ENCODE measurements at places on chromosomes 11 and 22. TPM values are rescaled to one million over a fixed set of nuclear protein-coding genes. Genes with fewer than 3 reads are reported as not detected.
A peak's percentile ranks its signal among the peaks of the same experiment; 100 is the strongest.

- H3K36me3 ChIP-seq, result peaks cover 35% of the 10 kb centered on the region
- no peak overlapping the region for H3K27ac ChIP-seq
- no peaks in the 10 kb centered on the region for H3K27me3 ChIP-seq
- 0 out of 2 replicates have a peak, but pooled peaks cover 7% of the 10 kb centered on the region for H3K4me1 ChIP-seq
Observed at GRCh38 chr11:134250246-134250645, 2.9 kb downstream of the THYN1 start.

GRCh38 chr11:131724436-131724975 is 354.1 kb downstream of the NTM start:
- H3K27ac ChIP-seq, result no peak overlapping the region
- no peak for DNase-seq
- no peaks in the 10 kb centered on the region for H3K27me3 ChIP-seq
- no peaks in the 10 kb centered on the region for H3K4me1 ChIP-seq
- H3K4me3 ChIP-seq, result no peak overlapping the region
- no peaks in the 10 kb centered on the region for H3K36me3 ChIP-seq

RPS13 gene
- 1,336 TPM for total RNA-seq

- H3K36me3 ChIP-seq, result peaks cover 26% of the 10 kb centered on the region
- H3K4me3 ChIP-seq, result no peak overlapping the region
- no peaks in the 10 kb centered on the region for H3K4me1 ChIP-seq
- H3K27me3 ChIP-seq, result no peaks in the 10 kb centered on the region
Observed at GRCh38 chr22:20586403-20586745, 79.0 kb downstream of the MED15 start.

DNA sequence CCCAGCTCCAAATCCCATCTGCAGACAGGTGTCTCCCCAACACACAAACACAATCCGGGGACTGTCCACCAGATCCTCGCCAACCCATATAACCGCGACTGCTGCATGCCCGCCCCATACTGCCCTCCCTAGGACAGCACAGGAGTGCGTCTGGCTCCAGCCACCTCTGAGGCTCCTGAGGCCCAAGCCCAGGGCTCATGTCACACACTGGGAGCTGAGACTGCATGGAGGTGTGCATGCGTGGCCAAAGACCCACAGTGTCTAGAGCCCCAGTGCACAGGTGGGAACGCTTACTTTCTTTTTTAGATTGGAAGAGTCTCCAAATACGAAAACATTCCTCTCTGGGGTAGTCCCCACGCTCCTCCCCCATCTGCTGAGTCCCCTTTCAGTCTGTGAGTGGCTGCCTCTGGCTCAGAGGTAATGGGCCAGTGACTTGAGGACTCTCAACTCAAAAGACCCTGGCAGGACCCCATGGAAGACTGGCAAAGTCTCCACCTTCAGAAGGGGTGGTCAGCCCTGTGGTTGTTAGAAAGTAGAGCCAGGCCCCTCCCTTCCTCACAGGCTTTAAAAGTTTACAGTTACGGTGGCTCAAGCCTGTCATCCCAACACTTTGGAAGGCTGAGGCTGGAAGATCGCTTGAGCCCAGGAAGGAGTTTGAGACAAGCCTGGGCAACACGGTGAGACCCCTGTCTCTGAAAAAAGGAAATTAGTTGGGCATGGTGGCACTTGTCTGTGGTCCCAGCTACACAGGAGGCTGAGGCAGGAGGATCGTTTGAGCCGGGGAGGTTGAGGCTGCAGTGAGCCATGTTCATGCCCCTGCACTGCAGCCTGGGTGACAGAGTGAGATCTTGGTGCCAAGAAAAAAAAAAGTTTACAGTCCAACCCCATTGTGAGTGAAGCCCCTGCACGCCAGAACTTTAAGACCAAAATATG is 2.3 kb downstream of the CBX7 start:
- H3K36me3 ChIP-seq, result no peaks in the 10 kb centered on the region
- no peak overlapping the region for H3K27ac ChIP-seq
- DNase-seq, result no peak
- peaks cover 27% of the 10 kb centered on the region for H3K4me1 ChIP-seq

FERMT3 gene
- 1.4 TPM for total RNA-seq

HORMAD2 gene
- total RNA-seq, result not detected

KCNK4 gene
- total RNA-seq, result not detected

DNA sequence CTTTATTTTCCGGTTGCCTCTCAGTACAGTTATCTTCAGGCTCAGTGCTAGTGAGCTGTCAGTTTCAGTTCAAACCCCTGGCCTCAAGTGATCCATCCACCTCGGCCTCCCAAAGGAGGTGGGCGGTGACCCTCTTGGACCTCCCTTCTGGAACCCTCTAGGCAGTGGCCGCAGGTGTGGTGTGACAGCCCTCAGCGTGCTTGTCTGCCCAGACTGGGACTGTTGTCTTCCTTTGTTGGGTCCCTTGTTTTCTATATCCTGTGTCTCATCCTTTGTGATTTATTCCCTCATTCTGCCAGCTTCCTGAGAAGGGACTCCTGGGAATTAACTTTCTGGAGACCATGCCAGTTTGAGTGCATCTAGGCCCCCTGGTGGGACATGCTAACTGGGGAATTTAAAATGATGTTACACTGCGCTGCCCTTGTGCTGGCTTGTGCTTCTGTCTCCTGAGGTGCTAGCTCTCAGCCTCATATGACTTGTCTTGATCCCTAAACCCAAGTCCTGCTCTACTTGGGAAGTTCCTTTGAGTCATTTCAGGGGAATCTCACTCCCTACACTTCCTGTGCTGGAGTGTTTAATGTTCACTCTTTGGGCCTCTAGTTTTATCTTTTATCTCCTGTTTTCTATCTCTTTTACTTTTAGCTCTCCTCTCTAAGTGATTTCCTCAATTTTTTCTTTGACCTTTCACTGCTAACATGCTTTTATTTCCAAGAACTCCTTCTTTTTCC is 19.4 kb downstream of the MED15 start:
- peaks cover 9% of the 10 kb centered on the region for H3K4me1 ChIP-seq
- no peak for DNase-seq
- H3K4me3 ChIP-seq, result no peak overlapping the region

GRCh38 chr11:27672836-27673464 is 27.3 kb downstream of the BDNF start:
- H3K27me3 ChIP-seq, result no peaks in the 10 kb centered on the region
- H3K4me3 ChIP-seq, result no peak overlapping the region
- 0 out of 2 replicates have a peak, but pooled peaks cover 4% of the 10 kb centered on the region for H3K4me1 ChIP-seq

KRTAP5-2 gene
- not detected for total RNA-seq

DNA sequence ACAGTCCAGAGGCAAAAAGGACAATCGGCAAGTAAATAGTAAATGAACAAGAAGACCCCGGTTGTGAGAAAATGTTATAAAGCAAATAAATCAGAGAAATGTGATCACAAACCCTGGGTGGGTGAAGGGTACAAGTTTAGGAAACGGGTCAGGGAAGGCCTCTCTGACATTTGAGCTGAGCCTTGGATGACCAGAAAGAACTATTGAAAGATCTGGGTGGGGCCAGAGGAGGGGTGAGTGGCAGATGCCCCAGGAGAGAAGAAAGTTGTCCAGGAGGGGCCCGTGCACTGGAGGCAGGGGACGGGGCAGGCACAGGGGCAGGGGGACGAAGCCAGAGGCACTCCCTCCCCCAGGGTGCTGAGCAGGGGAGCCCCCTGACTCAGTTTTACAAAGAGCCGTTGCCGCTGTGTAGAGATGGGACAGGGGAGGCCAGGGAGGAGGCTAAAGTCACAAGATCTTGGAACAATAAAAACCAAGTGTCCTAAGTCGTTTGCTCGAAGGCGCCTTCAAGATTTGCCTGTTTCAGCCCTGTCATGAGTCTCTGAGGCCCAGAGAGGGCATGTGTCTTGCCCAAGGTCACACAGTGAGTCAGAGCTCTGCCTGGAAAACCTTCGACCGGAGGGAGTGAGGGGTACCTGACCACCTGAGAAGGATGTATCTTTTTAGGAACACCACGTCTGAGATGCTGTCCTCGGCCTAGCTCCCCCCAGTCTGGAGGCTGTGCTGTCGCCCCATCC is 10.8 kb upstream of the PDGFB start:
- peaks cover 10% of the 10 kb centered on the region for H3K27me3 ChIP-seq
- H3K36me3 ChIP-seq, result no peaks in the 10 kb centered on the region
- no peak overlapping the region for H3K4me3 ChIP-seq
- DNase-seq, result no peak
- no peak overlapping the region for H3K27ac ChIP-seq

SPI1 gene
- total RNA-seq, result not detected

DNA sequence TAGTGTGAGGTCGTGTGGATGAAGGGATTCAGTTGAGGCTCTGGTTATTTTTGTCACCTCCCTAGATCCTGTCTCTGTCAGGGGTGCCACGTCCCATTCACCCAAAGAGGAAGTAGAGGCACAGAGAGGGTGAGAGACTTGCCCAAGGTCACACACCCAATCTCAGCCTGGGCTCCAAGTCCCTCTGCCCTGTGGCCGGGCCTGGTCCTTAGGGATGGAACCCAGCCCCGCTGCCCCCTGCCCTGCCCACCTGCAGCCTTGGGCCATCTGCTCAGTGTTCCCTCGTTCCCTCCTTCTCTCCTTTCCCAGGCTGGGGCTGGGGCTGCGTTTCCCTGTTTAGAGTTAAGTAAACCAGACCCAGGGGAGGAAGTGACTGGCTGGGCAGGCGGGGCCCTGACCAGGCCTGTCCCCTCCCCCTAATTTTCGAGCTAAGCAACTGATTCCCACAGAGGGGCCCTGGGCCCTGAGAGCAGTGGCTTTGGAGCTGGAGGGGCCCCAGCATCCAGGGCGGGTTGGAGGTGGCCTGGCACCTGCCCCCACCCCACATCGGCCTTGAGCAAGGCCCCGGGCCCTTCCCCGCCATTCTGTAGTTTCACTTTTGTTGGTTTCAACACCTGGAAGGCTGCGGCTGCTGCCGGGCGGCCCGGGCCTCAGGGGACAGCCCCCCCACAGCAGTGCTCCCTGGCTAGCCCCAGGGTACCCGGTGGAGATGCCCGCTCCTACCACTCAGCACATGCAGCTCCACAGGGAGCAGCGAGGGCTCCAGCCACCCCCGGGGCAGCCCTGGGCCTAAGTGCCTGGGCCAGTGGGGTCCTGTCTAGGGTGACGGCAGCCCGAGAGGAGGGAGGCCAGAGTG is 1.5 kb downstream of the TCIRG1 start:
- no peaks in the 10 kb centered on the region for H3K36me3 ChIP-seq
- peak overlapping the region; percentile 24 for H3K27ac ChIP-seq
- H3K4me1 ChIP-seq, result peaks cover 27% of the 10 kb centered on the region
- DNase-seq, result peak; percentile 61

DNA sequence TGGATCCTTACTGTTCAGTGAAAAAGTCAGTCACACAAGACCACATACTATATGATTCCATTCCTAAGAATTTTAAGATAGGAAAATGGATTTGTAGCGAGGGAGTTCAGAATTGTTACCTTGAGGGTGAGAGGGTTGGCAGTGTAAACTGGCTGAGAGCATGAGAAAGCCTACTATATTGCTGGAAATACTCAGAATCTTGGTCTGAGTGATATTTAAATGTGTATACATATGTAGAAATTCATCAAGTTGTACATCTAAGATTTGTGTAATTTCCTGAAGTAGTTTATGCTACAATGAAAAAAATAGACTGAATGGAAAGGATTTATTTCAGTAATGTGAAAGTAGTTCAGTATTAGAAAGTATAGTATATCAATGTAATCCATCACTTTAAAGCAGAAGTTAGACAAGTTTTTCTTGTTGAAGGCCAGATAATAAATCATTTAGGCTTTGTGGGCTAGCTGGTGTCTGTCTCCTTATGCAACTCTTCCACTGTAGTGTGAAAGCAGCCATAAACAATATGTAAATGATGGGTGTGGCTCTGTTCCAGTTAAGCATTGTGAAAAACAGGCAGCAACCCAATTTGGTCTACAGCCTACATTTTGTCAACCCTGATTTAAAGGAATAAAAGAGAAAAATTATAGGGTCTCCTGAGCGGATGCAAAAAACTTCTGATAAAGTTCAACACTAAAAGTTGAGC is 127.2 kb upstream of the THY1 start:
- H3K27ac ChIP-seq, result no peak overlapping the region
- DNase-seq, result no peak
- H3K36me3 ChIP-seq, result no peaks in the 10 kb centered on the region
- H3K27me3 ChIP-seq, result no peaks in the 10 kb centered on the region

DNA sequence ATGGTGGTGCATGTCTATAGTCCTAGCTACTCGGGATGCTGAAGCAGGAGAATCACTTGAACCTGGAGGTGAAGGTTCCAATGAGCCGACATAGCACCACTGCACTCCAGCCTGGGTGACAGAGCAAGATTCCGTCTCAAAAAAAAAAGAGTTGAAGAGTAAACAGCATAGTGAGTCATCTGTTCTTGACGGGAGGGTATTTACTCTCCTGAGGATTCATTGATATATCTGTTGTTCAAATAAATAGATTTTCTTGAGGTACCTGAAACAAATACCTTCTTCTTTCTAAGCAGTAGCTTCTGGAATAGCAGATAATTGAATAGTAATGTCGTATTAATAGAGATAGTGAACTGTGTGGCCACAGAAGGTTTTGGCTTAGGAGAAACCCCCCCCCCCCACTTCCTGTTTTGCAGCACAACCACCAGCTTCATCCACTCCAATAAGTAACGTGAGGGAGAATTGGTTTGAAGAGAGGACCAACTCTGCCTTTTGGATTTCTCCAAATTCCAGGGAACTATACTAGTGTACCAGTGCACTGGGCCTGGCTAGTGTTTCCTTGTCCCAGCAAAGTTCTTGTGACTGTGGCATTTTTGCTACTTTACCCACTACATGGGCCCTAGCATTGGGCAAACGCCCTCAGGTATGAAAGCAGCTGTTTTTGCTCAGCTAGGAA is 90.0 kb downstream of the PRMT3 start:
- no peaks in the 10 kb centered on the region for H3K36me3 ChIP-seq
- no peaks in the 10 kb centered on the region for H3K4me1 ChIP-seq

DNA sequence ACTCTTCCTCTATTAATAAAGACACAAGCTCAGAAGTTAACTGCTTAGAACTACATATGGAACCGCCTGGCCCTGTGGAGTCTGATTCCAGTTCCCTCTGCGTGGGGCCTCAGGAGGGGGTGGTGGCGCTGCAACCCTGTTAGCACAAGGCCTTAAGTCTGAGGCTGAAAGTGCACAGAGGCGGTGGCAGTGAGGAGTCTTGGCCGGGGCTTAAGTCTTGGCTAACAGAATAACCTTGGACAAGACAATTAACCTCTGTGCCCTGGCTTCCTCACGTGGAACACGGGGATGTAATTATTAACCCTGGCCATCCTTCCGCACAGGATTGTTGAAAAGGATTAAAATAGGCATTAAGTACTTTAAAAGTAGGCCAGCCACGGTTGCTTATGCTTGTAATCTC is 191.5 kb downstream of the CEP164 start:
- H3K36me3 ChIP-seq, result no peaks in the 10 kb centered on the region
- no peaks in the 10 kb centered on the region for H3K4me1 ChIP-seq
- no peak overlapping the region for H3K27ac ChIP-seq
- H3K4me3 ChIP-seq, result no peak overlapping the region
- DNase-seq, result no peak

PIH1D2 gene
- total RNA-seq, result 0.73 TPM

DNA sequence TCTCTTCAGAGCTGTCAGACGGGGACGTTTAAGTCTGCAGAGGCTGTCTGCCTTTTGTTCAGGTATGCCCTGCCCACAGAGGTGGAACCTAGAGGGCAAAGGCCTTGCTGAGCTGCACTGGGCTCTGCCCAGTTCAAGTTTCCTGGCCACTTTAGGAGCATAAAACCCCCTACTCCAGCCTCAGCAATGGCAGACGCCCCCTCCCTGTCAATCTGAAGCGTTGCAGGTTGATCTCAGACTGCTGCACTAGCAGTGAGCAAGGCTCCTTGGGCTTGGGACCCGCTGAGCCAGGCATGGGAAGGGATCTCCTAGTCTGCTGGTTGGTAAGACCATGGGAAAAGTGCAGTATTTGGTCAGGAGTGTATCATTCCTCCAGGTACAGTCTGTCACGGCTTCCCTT is 66.6 kb upstream of the TP53I11 start:
- H3K36me3 ChIP-seq, result no peaks in the 10 kb centered on the region
- DNase-seq, result peak; percentile 65
- peaks cover 14% of the 10 kb centered on the region for H3K4me1 ChIP-seq

- no peak overlapping the region for H3K4me3 ChIP-seq
- H3K27ac ChIP-seq, result no peak overlapping the region
- no peak for DNase-seq
Observed at GRCh38 chr22:40504285-40505249, 132.0 kb downstream of the MRTFA start.
